ENCODE measurements at places on chromosomes 3 and 15. TPM values are rescaled to one million over a fixed set of nuclear protein-coding genes. Genes with fewer than 3 reads are reported as not detected.

DNA sequence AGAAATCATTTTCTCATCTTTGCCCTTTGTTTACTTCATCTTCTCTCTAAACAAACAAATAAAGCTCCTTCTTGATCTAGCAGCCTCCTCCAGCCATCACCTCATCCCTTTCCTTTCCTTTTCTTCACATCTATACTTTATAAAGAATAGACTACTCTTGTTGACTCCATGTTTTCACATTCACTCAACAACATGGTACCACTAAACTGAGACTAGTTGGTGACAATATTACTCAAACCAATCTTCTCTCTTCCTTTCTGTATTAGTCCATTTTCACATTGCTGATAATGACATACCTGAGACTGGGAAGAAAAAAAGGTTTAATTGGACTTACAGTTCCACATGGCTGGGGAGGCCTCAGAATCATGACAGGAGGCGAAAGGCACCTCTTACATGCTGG lies 324.7 kb downstream of the SOX2 start:
- DNase-seq: no peak
- H3K27ac ChIP-seq: no peak overlapping the region
- H3K27me3 ChIP-seq: no peaks in the 10 kb centered on the region
- no peaks in the 10 kb centered on the region for H3K36me3 ChIP-seq
- H3K4me3 ChIP-seq: no peak overlapping the region

DNA sequence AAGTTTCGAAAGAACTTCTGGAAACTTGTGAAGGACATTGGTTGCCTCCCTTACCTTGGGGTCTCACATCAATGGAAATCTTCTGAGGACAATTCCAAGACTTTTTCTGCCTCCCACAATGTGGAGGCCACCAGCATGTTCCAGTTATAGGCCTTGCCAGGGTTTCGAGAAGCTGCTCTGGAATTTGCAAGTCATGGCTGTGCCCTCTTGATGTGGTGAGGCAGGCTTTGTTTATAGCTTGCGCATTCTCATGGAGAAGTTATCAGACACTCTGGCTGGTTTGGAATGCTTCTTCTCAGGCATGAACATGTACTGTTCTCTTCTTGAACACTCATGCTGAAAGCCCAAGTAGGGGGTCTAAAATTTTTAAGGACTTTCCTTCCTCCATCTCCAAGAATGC lies 4.1 kb downstream of the CXCR6 start:
- no peaks in the 10 kb centered on the region for H3K27me3 ChIP-seq
- H3K27ac ChIP-seq: no peak overlapping the region
- H3K4me3 ChIP-seq: no peak overlapping the region
- no peak for DNase-seq
- H3K36me3 ChIP-seq: no peaks in the 10 kb centered on the region

- H3K27ac ChIP-seq: peak overlapping the region; percentile 96
- no peaks in the 10 kb centered on the region for H3K36me3 ChIP-seq
- no peaks in the 10 kb centered on the region for H3K27me3 ChIP-seq
Measured at GRCh38 chr15:38454696-38455090, 766 bp downstream of the FAM98B start.

DNA sequence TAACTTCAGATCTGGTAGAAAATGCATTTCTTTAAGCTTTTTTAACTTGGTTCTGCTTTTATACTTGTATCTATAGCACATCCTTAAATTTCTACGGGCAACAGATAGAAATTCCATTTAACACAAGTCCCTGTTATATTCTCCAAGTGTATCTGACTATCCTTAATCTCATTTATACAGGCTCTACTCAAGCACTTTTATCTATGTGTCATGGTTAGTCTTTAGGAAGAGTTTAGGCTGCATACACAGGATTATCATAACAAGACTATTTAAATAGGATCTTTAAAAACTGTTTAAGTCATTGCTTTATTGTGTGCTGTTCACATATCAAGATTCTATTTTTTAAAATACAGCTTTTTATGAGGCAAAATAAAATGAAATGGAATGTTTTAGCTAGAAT lies 52.7 kb downstream of the SETD5 start:
- no peaks in the 10 kb centered on the region for H3K4me1 ChIP-seq
- no peak overlapping the region for H3K4me3 ChIP-seq
- H3K27ac ChIP-seq: no peak overlapping the region
- DNase-seq: no peak

- H3K36me3 ChIP-seq: no peaks in the 10 kb centered on the region
- H3K27ac ChIP-seq: peak overlapping the region; percentile 39
- no peaks in the 10 kb centered on the region for H3K4me1 ChIP-seq
- DNase-seq: peak; percentile 64
- H3K27me3 ChIP-seq: no peaks in the 10 kb centered on the region
Measured at GRCh38 chr3:55488398-55489055, 1.4 kb upstream of the WNT5A start.

The THBS1 gene
- polyA plus RNA-seq: 14.0 TPM

DNA sequence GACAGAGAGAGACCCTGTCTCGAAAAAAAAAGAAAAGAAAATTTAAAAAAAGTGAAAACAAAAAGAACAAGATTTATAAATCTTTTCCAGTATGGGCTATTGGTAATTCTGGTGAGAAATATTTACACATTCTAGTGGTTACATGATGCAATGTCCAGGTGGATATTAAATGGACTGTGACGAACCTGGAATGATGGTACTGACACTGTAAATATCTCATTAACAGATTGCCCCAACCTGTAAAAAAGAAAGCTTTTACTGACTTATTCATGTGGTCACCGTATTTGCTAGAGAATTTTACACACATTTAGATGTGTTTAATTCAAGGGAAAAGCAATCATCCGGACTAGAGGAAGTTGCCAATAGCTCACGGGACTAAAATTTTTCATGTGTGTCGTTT lies 162.1 kb upstream of the LRIG1 start:
- no peak for DNase-seq
- H3K4me1 ChIP-seq: no peaks in the 10 kb centered on the region
- H3K36me3 ChIP-seq: no peaks in the 10 kb centered on the region
- H3K27me3 ChIP-seq: no peaks in the 10 kb centered on the region

DNA sequence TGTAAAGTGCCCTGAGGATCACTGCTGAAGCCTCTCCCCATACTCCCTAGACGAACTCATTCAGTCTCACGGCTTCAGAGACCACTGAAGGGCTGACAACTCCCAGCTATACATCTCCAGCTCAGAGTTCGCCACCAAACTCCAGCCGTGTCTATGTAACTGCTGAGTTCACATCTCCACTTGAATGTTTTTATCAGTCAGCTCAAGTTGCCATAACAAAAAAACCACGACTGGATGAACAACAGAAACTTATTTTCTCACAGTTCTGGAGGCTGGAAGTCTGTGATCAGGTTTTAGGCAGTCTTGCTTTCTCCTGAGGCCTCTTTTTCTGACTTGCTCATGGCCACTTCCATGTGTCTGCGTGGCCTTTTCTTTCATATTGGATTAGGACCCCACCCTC lies 223.0 kb upstream of the LRRFIP2 start:
- H3K4me3 ChIP-seq: no peak overlapping the region
- no peak overlapping the region for H3K27ac ChIP-seq
- no peak for DNase-seq
- H3K27me3 ChIP-seq: no peaks in the 10 kb centered on the region
- no peaks in the 10 kb centered on the region for H3K36me3 ChIP-seq
- H3K4me1 ChIP-seq: no peaks in the 10 kb centered on the region

GRCh38 chr3:90253131-90253530 lies 1145.7 kb downstream of the EPHA3 start:
- no peak overlapping the region for H3K27ac ChIP-seq
- H3K4me3 ChIP-seq: no peak overlapping the region
- H3K27me3 ChIP-seq: no peaks in the 10 kb centered on the region
- H3K4me1 ChIP-seq: no peaks in the 10 kb centered on the region
- H3K36me3 ChIP-seq: no peaks in the 10 kb centered on the region
- no peak for DNase-seq

DNA sequence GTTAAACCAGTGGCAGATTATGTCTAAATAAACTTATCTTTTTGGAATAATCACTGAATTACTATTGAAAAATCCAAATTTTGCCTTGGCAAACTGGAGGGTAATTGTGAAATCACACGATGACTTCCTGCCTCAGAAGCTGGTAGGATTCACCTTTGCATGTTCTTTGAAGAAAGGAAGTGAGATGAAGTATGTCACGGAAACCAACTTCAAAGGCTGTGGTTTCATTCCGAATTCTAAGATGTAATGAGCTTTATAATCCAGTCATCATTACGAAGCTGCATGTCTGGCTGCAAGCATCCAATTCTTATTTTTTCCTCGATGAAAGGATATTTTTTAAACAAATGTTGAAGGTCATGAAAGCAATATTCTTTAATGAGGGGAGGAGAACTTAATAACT lies 15.0 kb upstream of the ZBED2 start:
- DNase-seq: no peak
- no peak overlapping the region for H3K4me3 ChIP-seq
- no peaks in the 10 kb centered on the region for H3K36me3 ChIP-seq
- no peaks in the 10 kb centered on the region for H3K27me3 ChIP-seq
- H3K4me1 ChIP-seq: no peaks in the 10 kb centered on the region

DNA sequence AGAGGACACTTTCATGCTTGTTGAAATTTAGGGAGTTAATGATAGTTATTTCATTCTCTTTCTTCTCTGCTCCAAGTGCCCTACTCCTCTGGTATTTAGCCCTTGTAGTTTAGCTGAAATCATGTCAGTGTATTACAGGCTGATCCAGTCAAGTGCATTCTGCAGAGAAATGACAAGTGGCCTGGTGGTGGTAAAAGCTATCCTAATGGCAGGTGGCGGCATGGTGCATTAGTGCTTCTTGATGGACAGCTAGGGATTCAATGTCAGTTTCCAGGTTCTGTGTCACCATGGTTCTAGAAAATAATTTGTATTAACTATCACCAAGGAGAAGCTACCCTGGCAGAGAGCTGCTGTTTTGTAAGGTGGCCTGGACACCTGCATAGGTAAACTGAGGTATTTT lies 90.0 kb upstream of the BNIP2 start:
- no peak for DNase-seq
- no peak overlapping the region for H3K27ac ChIP-seq
- H3K27me3 ChIP-seq: no peaks in the 10 kb centered on the region
- no peaks in the 10 kb centered on the region for H3K36me3 ChIP-seq

- peaks cover 24% of the 10 kb centered on the region for H3K36me3 ChIP-seq
- peak; percentile 74 for DNase-seq
- H3K4me1 ChIP-seq: peaks cover 10% of the 10 kb centered on the region
- H3K4me3 ChIP-seq: no peak overlapping the region
- H3K27me3 ChIP-seq: no peaks in the 10 kb centered on the region
Measured at GRCh38 chr3:123096731-123097130, 29.9 kb downstream of the PDIA5 start.

DNA sequence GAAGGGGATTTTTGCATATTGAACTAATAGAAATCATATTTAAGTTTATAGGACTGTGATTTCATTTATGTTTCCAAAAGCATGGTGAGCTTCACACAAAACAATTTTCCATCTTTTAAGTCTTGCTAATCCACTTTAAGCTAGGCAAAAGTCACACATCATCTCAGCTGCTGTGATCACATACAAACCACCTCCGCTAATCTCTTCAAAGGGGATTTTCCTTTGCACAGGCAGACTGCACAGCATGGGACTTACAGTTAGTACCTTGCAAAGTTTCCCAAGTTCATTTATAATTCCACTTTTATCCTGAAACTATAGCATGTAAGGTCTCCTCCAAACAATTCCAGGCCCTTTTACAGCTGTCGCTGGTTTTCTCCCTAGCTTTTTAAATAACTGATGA lies 225.1 kb upstream of the CNTN3 start:
- H3K4me1 ChIP-seq: no peaks in the 10 kb centered on the region
- no peaks in the 10 kb centered on the region for H3K36me3 ChIP-seq
- H3K27ac ChIP-seq: no peak overlapping the region
- no peaks in the 10 kb centered on the region for H3K27me3 ChIP-seq
- no peak overlapping the region for H3K4me3 ChIP-seq

- no peak for DNase-seq
- H3K4me1 ChIP-seq: peaks cover 3% of the 10 kb centered on the region
- H3K27me3 ChIP-seq: no peaks in the 10 kb centered on the region
- H3K4me3 ChIP-seq: no peak overlapping the region
- no peaks in the 10 kb centered on the region for H3K36me3 ChIP-seq
Measured at GRCh38 chr15:80489030-80489594, 84.9 kb downstream of the ARNT2 start.

GRCh38 chr3:53501178-53501577 lies 6.8 kb downstream of the CACNA1D start:
- H3K4me1 ChIP-seq: peaks cover under 1% of the 10 kb centered on the region
- H3K27ac ChIP-seq: no peak overlapping the region
- no peak for DNase-seq
- H3K27me3 ChIP-seq: no peaks in the 10 kb centered on the region
- H3K4me3 ChIP-seq: no peak overlapping the region

DNA sequence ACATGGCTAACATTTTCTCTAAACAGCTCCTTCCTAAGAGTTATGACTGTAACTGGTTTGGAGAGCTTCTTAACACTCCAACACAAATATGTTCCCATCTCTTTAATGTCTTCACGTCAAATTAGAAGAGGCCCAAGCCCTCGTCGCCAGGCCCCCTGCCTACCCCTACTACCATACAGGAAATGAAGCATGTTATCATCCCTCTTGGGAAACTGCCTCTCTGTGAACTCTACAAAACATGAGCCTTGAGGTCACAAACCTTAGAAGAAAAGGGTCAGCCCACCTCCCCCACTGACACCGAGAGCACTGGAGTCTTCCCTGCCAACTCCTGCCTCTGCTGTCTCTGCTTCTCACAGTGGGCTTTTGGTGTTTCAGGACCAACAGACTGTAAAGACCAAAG lies 243.1 kb upstream of the STT3B start:
- no peak overlapping the region for H3K4me3 ChIP-seq
- no peak overlapping the region for H3K27ac ChIP-seq
- no peaks in the 10 kb centered on the region for H3K27me3 ChIP-seq
- H3K4me1 ChIP-seq: no peaks in the 10 kb centered on the region

- no peaks in the 10 kb centered on the region for H3K4me1 ChIP-seq
- H3K36me3 ChIP-seq: no peaks in the 10 kb centered on the region
- H3K27ac ChIP-seq: no peak overlapping the region
- H3K27me3 ChIP-seq: no peaks in the 10 kb centered on the region
- no peak for DNase-seq
Measured at GRCh38 chr3:160738048-160738447, 18.0 kb upstream of the PPM1L start.

The SUCLG2 gene
- polyA plus RNA-seq: 20.7 TPM

GRCh38 chr3:12833222-12834161 lies 7.9 kb downstream of the RPL32 start:
- no peaks in the 10 kb centered on the region for H3K27me3 ChIP-seq
- peaks cover 61% of the 10 kb centered on the region for H3K36me3 ChIP-seq
- H3K27ac ChIP-seq: no peak overlapping the region
- H3K4me1 ChIP-seq: peaks cover 10% of the 10 kb centered on the region

DNA sequence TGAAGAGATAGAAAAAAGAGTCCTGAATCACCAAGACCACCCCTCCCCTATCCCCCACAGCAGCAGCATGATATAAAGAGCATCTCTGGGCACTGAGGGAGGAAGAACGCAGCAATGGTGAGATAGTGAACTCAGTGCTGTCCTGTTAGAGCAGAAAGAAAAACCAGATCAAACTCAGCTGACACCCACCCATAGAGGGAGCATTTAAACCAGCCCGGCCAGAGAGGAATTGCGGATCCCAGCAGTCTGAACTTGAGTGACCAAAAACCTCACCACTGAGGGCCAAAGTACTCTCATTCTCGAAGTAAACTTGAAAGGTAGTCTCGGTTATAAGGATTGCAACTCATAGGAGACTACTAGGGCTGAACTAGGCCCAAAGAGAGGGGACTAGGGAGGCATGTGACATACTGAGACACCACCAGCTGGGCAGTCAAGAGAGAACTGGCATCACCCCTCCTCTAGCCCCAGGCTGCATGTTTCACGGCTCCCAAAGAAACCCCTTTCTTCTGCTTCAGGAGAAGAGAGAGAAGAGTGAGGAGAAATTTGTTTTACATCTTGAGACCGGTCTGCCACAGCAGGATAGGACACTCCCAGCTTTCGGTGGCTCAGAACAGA lies 39.2 kb upstream of the TGFBR2 start:
- H3K36me3 ChIP-seq: no peaks in the 10 kb centered on the region
- no peak overlapping the region for H3K27ac ChIP-seq
- H3K4me3 ChIP-seq: no peak overlapping the region
- no peaks in the 10 kb centered on the region for H3K4me1 ChIP-seq
- H3K27me3 ChIP-seq: no peaks in the 10 kb centered on the region
